ENCODE measurements at places on chromosomes 16 and 17.
A peak's percentile ranks its signal among the peaks of the same experiment; 100 is the strongest.

GRCh38 chr16:76899767-76900166 is 291.2 kb upstream of the MON1B start:
- peak; percentile 84 for DNase-seq

GRCh38 chr17:57988301-57989250 is 522 bp upstream of the VEZF1 start:
- DNase-seq = peak; percentile 33

DNA sequence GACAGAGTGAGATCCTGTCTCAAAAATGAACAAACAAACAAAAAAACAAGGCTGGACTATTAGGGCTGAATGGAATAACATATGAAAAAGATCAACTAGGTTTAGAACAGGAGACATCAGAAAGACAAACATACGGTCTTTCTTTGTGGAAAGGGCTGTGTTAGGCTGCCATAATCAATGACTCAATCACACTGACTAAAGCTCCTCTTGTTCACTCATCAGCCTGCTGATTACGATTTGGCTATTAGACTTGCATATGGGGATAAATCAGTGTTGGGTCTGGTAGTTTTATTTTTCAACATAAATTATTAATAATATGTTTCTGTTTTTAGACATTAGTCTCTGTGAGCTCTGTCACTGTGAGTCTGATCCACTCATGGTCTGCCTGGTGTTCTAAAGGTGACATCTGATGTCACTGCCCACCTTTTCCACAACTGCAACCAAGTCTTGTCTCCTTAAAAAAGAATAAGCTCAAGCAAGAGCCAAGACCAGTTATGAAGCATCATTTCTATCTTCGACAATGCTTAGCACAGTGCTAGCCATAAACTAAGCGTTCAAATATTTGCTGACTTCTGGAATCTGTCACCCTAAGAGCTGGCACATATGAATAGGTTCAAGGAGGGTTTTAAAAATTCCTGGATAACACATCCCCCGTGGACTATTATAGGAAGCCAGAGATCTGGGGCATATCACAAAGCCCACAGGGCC is 10.2 kb downstream of the CFAP20 start:
- DNase-seq = no peak

DNA sequence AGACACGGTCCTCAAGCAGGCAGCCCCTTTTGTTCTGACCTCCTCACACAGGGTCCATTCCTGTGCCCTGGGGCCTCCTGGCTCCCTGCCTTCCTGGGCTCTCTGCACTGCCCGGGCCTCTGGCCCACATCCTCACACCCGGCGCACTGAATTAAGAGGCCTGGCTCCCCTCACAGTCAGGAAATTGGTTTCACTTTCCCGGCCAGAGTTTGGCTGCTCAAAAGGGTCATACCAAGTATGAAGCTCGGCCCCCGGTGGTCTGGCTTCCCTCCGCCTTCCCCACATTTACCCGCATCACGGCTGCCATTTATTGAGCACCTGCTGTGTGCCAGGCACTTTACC is 220.0 kb downstream of the NTN1 start:
- no peak for DNase-seq

- no peak for DNase-seq
Measured at GRCh38 chr17:72531729-72532128, 410.9 kb downstream of the SOX9 start.

DNA sequence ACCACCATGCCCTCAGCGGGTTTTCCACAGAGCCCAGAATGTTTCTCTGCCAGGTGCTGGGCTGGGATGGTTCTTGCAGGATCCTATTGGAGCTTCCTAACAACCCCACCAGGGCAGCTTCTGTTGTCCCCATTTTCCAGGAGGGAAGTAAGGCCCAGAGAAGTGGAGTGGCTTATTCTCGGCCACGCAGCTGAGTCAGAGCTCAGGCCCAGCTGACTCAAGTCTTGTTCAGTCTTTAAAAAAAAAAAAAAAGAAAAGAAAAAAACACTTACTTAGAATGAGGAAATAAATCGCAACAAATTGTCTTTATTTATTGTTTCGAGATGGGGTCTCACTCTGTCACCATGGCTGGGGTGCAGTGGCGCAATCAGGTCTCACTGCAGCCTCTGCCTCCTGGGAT is 413.0 kb downstream of the CPPED1 start:
- DNase-seq = peak; percentile 35

- no peak for DNase-seq
Measured at GRCh38 chr16:534135-534534, 6.6 kb downstream of the CAPN15 start.

- no peak for DNase-seq
Measured at GRCh38 chr17:56545930-56546329, 47.6 kb upstream of the NOG start.

GRCh38 chr17:9648521-9649110 is 3.3 kb downstream of the USP43 start:
- DNase-seq = no peak

DNA sequence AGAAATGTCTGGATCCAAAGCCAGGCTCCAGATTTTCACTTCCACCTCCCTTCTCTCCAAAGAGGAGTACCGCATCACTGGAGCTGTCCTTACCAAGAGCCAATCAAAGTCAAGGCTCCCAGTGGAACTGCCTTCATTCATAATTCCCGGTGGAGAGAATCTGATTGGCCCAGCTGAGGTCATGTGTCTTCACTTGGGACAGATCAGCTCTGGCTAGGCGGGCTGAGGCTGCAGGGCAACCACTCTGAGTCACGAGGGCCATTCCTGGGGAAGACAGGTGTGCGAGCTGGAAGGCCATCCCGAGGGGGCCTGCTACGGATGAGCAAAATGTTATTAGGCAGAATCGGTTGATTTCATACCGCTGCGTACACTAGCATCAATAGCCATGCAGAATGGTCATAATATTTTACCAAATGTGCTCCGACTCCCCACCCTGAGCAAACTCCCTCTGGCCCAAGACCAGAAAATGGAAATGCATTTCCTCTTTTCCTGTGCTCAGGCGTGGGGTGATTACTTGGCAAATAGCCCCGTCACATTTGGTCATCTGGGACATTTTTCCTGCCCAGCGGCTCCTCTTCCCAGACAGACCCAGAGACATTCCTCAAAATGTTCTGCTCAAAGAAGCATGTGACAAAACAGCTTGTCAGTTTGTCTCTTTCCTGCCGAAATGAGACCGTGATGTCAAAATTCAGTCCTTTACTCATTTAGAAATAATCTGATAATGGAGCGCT is 111.1 kb downstream of the AIPL1 start:
- DNase-seq = no peak

- no peak for DNase-seq
Measured at GRCh38 chr17:4119299-4119698, 23.5 kb downstream of the ZZEF1 start.

- DNase-seq = no peak
Measured at GRCh38 chr17:51270636-51271035, 10.3 kb downstream of the UTP18 start.

- DNase-seq = no peak
Measured at GRCh38 chr17:15388356-15389041, 47.1 kb upstream of the TEKT3 start.

- no peak for DNase-seq
Measured at GRCh38 chr16:21242756-21243155, 9.3 kb downstream of the ANKS4B start.

GRCh38 chr17:50181144-50181543 is 15.3 kb downstream of the SGCA start:
- DNase-seq = no peak

DNA sequence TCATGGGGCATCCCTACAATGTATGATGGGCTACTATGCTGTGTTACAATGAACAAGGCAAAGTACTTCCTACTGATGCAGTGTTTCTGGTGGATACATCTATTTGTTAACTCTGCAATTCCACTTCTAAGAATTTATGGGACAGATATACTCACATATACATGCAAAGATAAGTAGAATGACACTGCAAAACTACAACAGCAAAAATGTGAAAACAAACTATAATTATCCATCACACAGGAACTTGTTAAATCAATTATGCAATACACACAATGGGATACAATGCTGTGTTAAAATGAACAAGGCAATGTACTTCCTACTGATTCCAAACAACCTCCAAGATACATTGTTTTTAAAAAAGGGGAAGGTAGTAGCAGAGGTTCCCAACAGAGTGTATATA is 3.2 kb downstream of the DDX52 start:
- DNase-seq = no peak

GRCh38 chr17:4045487-4045886 is 81.2 kb upstream of the ATP2A3 start:
- DNase-seq = no peak

DNA sequence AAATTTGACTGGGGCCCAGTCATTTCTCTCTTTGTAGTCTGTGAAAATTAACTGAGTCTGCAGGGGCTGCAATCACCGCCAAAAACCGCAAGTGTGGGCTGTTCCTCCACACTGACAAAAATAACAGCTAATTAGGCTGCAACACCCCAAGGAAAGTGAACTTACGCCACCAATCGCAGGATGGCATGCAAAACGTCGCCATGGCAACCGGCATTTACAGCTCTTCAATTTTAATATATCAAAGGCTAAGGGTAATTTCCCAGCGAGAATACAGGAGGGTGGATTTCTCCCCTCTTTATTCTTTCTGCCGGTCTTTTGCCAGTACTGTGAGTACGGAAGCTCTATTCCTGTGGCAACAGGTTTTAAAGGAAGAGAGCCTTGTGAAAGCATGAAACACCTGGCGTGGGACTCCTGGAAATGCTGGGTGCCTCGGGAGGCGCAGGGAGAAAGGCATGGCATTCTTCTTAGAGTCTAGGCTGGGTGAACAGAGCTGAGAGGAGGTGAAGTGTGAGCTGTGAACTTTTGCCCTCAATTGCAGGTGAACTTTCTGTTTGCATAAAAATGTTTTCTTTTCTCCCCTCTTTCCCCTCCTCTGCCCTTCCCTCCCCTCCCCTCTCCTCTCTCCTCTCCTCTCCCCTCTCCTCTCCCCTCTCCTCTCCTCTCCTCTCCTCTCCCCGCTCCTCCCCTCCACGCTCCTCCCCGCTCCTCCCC is 399.7 kb downstream of the XYLT1 start:
- no peak for DNase-seq

- DNase-seq = no peak
Measured at GRCh38 chr17:9976283-9977179, 71.5 kb upstream of the RCVRN start.

DNA sequence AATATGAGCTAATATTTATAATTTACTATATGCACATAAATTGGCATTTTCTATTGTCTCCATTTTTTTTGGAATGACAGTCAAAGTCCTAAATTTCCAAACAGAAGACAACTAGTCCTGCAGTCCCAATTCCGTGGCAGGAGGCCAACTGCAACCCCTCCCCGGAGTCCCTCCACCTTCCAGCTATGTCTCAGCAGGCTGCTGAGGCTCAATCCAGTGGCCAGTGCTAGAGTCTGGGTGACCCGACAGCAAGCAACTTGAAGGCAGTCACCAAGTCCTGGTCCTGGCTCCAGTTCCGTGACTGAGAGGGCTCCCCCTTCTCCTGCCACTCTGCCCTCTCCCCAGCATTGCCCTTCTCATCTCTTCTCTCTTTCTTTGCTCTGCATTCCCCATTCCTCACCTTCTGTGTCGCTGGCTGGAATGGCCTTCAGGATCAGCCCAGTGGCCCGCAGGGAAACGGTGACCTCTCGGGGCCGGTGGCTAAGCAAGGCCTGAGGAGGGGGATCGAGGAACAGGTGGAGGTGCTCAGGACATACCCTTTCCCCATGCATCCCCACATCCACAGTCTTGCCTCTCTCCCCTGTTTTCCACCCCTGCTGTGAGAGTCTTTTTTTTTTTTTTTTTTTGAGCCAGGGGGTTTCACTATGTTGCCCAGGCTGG is 22.4 kb upstream of the MFSD6L start:
- DNase-seq = no peak

DNA sequence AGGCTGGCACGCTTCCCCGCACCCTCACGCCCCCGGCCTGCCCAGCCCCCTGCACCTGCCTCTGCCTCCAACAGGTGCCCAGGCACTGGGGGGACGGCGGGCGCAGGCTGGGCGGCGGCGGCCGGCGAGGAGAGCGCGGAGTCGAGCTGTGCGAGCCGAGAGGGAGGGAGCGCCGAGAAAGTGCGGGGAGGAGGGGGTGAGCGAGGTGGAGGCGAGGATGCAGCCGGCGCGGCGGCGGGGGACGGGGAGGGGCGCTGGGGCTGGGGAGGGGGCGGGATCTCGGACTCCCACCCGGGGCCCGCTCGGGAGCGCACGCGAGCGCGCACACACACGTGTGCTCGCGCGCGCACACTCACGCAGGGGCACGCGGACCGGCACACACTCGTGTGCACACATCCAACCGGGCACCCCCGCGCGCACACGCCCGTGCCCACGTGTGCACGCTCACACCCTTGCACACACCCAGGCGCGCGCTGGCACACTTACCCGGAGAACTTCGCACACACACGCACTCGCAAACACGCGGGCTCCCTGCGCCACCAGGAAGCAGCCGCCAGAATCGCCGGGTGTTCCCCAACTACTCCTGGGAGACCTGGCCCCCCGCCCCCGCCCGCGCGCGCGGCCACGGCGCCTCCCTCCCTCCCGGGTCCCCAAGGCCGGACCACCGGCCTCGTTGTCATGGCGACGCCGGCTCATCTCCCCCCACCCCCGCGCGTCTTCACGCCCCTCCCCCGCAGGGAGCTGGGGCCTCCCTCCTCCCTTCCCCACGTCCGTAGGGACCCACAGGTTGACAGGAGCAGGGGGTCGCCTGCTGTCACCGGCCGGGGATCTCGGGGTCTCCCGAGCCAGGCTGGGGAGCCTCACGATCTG is at the start of gene DOC2A:
Gene DOC2A (minus strand): TSS at position 184 of the 870 bp plus-strand sequence. CDS start 805 bp downstream, outside the sequence.
- DNase-seq = no peak

DNA sequence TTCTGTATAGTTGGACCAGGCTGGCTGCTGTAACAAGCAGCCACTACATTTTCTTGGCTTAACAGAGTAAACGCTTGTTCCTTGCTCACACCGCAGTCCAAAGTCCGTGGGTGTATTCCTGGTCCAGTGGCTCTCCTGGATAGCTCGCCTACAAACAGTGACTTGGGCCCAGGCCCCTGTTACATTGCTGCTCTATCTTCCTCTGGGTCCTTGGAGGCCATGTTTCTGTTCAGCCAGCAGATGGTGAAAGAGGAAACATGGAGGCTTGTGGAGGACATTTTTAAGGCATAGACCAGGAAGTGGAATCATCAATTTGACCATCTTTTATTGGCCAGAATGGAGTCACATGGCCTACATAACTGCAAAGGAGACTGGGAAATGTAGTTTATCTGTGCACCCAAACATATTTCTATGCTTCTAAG is 55.1 kb downstream of the ATP2C2 start:
- peak; percentile 54 for DNase-seq

- DNase-seq = no peak
Measured at GRCh38 chr16:66159987-66160386, 206.5 kb upstream of the CDH5 start.

GRCh38 chr16:65106757-65107156 is 15.1 kb downstream of the CDH11 start:
- DNase-seq = no peak
